ENCODE measurements at places on chromosomes 2 and 18.
A peak's percentile ranks its signal among the peaks of the same experiment; 100 is the strongest.

DNA sequence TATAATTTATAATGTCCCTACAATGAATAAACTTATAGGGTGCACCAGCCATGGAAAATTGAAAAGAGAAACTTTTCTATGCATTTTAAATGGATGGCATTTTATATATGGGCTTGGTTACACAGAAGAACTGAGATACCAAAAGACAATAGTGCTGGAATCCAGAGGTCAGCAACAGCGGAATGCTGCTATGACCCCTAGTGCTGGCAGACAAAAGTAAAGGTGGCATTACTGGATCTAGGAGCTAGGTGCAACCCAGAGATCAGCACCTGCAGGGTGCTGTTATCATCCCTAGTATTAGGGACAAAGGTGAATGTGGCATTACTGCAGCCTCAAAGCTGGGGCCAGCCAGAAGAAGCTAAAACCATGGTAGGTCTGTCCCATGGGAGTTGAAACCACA lies 392.7 kb upstream of the ST6GAL2 start:
- DNase-seq, result no peak

GRCh38 chr2:143435131-143435530 lies 305.9 kb downstream of the ARHGAP15 start:
- DNase-seq, result no peak

DNA sequence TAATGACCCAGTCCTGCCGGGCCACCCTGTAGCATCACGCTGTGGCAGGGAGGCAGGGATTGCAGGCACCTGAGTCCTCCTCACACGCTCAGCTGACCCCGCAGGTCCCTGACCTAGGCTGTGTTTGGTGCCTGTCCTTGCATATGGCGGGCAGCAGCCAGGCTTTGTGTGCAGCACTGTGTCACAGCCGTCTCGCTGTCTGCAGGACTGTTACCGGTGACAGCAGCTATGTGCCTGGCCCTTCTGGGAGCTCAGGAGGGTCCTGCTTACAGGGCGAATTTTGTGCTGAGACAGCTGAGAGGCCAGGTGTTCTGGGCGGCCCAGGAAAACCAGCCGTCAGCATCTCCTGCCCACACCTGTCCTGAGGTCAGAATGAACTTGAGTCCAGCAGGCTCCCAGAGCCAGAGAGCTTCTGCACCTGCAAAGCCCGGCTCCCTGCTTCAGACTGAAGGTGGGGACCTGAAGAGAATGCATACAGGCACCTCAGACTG lies 10.4 kb upstream of the ARID5A start:
- DNase-seq, result no peak

- DNase-seq, result no peak
Observed at GRCh38 chr2:123808243-123808642, 216.8 kb upstream of the CNTNAP5 start.

GRCh38 chr18:48135436-48135966 lies 205.0 kb upstream of the SMAD2 start:
- DNase-seq, result no peak

- DNase-seq, result no peak
Observed at GRCh38 chr2:134138115-134138514, 115.8 kb upstream of the MGAT5 start.

GRCh38 chr2:136305517-136306192 lies 187.7 kb upstream of the CXCR4 start:
- no peak for DNase-seq

DNA sequence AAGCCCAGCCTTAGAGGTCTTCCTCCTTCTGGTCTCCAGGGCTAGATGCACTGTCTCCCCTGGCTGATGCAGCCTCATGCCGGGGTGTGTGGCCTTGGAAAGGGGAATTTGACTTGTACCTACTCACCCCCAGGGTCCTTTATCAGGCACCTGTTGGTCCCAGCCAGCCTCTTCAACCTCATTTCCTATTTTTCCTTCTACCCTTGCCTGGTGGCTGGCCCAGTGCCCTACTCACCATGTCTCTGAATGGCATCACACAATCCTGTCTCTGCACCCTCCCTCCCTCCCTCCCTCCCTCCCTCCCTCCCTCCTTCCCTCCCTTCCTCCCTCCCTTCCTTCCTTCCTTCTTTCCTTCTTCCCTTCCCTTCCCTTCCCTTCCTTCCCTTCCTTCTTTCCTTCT lies 17.1 kb upstream of the ST3GAL5 start:
- no peak for DNase-seq

DNA sequence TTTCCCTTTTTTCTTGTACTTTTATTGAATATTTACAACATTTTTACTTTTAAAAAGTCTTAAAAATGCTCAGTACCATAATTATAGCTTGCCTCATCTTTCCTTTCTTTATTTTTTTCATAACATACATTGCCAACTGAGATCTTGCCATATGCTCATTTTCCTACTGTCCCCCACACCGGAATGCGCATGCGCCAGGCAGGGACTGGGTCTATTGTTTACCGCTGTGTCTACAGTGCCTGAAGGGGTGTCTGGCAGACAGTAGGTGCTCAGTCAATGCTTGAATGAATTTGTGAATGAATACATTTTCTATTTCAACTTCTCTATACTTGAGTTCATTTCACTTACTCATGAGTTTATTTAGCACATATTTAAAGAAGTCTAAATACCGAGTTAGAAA lies 158.0 kb downstream of the CYP26B1 start:
- DNase-seq, result no peak

DNA sequence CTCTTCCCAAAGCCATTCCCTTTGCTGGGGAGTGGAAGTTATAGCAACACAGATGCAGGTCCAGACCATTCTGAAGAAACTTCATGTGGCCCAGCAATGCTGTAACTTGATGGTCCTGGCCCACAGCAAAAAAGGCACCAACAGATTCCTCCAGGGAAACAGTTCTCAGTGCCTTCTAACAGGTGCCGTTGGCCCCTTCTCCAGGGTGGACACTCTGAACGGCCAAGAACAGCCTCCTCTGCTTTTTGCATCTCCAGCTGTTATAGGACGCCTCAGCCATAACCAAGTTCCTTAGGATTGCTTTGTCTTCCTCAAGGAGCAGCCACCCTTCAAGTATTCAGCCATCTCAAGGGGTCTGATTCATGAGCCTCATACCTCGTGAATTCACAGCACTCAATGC lies 38.0 kb downstream of the MARCO start:
- no peak for DNase-seq

- DNase-seq, result no peak
Observed at GRCh38 chr2:125711075-125711474, 944.9 kb upstream of the GYPC start.

DNA sequence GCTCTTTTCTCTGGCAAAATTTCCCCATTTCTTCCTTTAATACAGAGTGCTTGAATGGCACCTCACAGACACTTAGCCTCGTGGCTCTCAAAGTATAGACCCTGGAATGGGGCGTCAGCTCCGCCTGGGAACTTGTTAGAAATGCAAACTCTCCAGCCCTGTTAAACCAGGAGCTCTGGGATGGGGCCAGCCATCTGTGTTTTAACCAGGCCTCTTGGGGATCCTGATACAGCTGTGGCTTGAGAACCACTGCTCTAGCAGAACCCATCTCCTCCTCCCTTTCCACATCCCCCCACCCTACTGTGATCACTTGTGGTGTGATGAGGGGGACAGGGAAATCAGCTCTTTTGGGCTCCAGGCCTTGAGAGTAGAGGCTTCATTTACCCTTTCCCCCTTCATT lies 15.9 kb downstream of the LTBP1 start:
- no peak for DNase-seq

GRCh38 chr2:28545590-28546200 lies 49.8 kb downstream of the PLB1 start:
- no peak for DNase-seq

DNA sequence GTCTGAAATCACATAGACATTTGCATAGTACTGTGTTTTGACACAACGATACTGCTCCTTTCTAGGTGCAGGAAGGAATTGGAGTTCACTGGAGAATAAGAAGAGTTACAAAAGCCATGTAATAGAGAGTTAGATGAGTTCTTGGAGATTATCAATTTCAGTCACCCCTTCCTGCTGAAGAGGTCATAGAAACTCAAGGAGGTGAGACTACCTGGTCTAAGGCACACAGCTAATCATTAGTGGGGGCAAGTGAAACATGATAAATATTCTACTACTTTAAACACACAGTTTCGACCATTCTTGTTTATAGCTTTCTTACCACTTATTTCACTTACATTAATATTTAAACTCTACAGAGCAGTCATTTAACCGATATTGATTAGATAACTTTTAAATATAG lies 286.9 kb upstream of the NXPH2 start:
- DNase-seq, result no peak

- no peak for DNase-seq
Observed at GRCh38 chr2:19106376-19106775, 252.0 kb downstream of the OSR1 start.

- DNase-seq, result no peak
Observed at GRCh38 chr18:5334456-5335075, 39.0 kb upstream of the ZBTB14 start.

DNA sequence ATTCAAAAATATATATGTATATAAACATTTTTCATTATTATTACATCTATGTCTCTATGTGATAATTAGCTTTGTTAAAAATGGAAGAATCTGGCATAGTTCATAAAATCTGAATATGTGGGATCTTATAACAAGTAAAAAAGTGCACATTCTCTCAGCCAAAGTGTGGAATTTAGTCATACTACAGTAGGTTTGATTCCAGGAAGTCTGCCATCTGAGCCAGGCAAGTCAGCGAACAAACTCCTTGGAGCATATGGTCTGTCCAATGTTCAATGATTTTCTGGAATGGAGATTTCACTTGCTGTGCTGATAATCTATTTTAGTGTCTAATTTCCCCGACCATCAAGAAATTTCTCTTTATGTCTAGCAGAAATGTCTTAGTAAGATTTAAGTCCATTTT lies 1033.2 kb upstream of the NXPH2 start:
- no peak for DNase-seq

- DNase-seq, result no peak
Observed at GRCh38 chr18:136433-136832, 21.9 kb upstream of the USP14 start.

GRCh38 chr2:98598781-98599428 lies 9.4 kb downstream of the COA5 start:
- no peak for DNase-seq

DNA sequence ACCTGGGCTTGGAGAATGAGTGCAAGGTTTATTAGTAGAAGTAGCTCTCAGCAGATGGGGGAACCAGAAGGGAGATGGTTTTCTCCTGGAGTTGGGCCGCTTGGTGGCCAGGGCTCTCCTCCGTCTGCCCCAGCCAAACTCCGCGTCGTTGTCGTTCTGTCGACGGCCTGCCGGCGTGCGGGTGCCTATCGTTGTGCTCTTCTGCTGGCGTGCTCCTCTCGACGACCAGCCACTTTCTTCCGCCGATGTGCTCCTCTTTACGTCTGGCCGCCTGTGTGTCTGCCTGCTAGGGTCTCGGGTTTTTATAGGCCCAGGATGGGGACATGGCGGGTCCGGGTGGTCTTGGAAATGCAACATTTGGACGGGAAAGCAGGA lies 119.1 kb downstream of the BMPR2 start:
- DNase-seq, result no peak

DNA sequence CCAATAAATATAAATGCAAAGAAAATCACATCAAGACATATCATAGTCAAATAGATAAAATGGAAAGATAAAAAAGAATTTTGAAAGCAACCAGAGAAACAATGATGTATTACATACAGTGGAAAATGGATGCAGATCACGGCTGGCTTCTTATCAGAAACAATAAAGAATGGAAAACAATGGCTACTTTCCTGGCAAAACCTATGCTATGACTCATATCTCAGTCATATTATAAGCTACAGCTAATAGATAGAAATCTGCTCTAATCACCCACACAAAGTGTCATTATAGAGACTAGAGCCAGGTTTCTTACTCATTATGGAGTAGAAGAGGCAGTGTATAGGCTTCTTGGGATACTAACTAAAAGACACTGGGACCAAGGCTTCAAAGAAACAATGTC lies 93.5 kb upstream of the TACR1 start:
- DNase-seq, result no peak

DNA sequence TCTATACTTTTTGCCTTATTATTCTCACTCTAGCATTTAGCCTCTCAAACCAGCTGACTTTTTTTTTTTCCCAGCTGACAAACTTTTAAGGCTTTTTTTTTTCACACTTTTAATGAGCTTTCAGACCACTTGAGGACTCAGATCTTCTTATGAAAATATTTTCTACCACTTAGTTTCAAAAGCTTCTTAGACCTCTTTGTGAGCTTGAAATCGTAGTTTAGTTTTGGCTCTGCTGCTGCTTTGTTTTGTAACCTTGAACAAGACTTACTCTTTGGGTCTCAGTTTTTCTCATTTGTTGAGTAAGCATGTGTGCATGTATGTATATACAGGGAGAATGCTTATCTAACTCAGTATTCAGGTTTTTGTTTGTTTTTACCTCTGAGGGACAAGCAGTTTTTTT lies 3.5 kb downstream of the NBEAL1 start:
- DNase-seq, result no peak

- DNase-seq, result no peak
Observed at GRCh38 chr2:43207553-43208300, 18.7 kb downstream of the ZFP36L2 start.

DNA sequence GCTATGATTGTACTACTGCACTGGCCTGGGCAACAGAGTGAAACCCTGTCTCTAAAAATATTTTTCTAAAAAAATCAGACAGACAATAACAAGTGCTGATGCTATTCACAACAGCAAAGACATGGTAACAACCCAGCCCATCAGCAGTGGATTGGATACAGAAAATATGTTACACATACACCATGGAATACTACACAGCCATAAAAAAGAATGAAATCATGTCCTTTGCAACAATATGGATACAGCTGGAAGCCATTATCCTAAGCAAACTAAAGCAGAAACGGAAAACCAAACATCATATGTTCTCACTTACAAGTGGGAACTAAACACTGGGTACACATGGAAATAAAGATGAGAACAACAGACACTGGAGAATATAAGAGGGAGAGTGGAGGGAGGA lies 19.9 kb downstream of the FAM161A start:
- no peak for DNase-seq

- DNase-seq, result peak; percentile 46
Observed at GRCh38 chr2:64586883-64587481, 62.9 kb downstream of the AFTPH start.

DNA sequence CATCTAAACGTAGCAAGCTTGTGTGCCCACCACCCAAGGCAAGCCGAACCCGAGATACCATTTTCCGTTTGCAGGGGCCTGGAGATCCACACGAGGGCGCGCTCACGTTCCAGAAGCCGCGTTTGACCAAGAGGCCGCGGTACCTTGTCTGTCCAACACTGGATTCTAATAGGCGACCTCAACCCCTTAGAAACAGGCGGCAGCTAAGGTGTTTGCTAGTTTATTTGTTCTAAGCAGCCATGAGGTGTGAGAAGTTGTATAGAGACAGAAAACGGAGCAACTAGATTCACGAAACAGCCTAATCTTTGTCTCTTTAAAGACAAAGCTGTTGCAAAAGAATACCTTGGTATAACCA lies 4.2 kb downstream of the HOXD11 start:
- DNase-seq, result peak; percentile 54

GRCh38 chr2:214542866-214543265 lies 132.0 kb downstream of the VWC2L start:
- DNase-seq, result peak; percentile 57

All from SJSA1 (cell line).